Left ventricle myocardium inferior (tissue), 1 donor: ENCODE measurements at places on chromosomes 16 and 17. TPM values are rescaled to one million over a fixed set of nuclear protein-coding genes. Genes with fewer than 3 reads are reported as not detected.
A peak's percentile ranks its signal among the peaks of the same experiment; 100 is the strongest.

- DNase-seq: no peak
- H3K4me3 ChIP-seq: no peak overlapping the region
- no peak overlapping the region for H3K27ac ChIP-seq
- no peaks in the 10 kb centered on the region for H3K4me1 ChIP-seq
Measured at GRCh38 chr17:74089869-74090464, 113.5 kb upstream of the RPL38 start.

- H3K4me3 ChIP-seq: no peak overlapping the region
- H3K4me1 ChIP-seq: peaks cover 8% of the 10 kb centered on the region
- H3K27ac ChIP-seq: no peak overlapping the region
- H3K27me3 ChIP-seq: no peaks in the 10 kb centered on the region
- peaks cover 92% of the 10 kb centered on the region for H3K36me3 ChIP-seq
- DNase-seq: no peak
Measured at GRCh38 chr17:5352681-5353289, 66.7 kb downstream of the NUP88 start.

DNA sequence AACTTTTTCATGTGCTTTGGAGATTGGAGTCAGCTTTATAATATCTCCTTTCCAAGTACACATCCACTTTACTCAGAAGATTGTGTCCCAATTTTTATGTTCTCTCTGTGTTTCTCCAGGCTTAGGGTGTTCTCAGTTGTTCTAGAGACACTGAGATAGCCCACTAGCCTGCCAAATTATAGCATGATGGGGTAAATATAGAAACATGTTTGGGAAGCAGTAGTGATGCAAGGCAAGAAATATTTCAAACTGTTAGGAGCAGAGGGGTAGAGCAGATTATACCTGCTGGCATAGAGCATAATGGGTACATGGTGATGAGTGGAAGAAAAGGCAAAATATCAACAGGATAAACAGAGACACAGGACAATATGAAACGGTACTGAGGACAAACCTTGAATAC is 12.4 kb downstream of the SLFN11 start:
- H3K27me3 ChIP-seq: no peaks in the 10 kb centered on the region
- H3K4me1 ChIP-seq: peaks cover 34% of the 10 kb centered on the region
- DNase-seq: no peak
- peaks cover 47% of the 10 kb centered on the region for H3K36me3 ChIP-seq

- H3K4me3 ChIP-seq: no peak overlapping the region
- DNase-seq: no peak
- H3K27ac ChIP-seq: no peak overlapping the region
- peaks cover 70% of the 10 kb centered on the region for H3K4me1 ChIP-seq
Measured at GRCh38 chr16:11581678-11582077, 5.0 kb downstream of the LITAF start.

DNA sequence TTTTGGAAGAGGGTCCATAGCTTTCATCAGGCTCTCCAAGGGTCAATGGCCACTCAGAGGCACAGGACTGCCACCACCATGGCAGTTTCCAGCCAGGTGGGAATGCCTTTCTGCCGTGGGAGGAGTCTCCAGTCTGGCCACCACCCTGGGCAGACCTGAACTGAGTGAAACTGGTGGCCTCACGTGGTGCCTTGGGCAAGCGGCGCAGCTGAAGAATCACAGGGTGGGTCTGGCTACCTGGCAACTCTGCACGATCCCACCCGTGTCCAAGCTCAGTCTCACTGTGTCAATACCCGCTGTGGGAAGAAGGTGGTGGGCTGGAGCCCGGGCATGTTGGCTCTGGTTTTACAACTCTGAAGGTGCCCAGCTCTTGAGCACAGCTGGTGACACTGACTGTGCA is 31.8 kb downstream of the VAC14 start:
- no peak overlapping the region for H3K27ac ChIP-seq
- H3K4me1 ChIP-seq: peaks cover 11% of the 10 kb centered on the region
- no peak for DNase-seq
- no peak overlapping the region for H3K4me3 ChIP-seq
- peaks cover 30% of the 10 kb centered on the region for H3K36me3 ChIP-seq

DNA sequence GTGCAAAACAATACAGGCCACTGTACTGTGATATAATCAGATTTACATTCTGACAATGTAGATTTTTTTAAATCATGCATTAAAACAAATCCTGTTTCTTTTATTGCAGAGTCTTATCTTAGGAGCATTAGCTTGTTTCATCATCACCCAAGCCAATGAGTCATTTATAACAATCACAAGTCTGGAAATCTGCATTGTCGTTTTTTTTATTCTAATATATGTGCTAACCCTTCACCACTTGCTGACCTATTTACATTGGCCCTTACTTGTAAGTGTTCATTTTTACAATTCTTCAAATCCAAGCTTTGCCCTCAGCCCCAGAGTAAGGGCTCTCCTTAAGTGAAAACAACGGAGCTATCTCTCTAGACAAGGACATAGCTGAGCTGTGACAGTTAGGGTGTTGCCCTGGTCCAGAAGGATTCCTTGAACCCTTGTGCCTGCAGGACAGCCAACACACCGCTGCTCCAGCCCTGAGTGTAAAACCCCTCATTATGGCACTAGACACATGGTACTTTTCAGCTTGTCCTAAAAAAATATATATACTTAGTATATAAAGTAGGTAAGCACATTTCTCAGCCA is 3.7 kb downstream of the CMTM1 start:
- H3K27ac ChIP-seq: no peak overlapping the region
- peaks cover 4% of the 10 kb centered on the region for H3K4me1 ChIP-seq
- DNase-seq: no peak
- no peaks in the 10 kb centered on the region for H3K27me3 ChIP-seq
- peaks cover 14% of the 10 kb centered on the region for H3K36me3 ChIP-seq

GRCh38 chr16:22240023-22240710 is 34.1 kb downstream of the EEF2K start:
- H3K36me3 ChIP-seq: peaks cover 19% of the 10 kb centered on the region
- H3K4me1 ChIP-seq: peaks cover 33% of the 10 kb centered on the region
- H3K27me3 ChIP-seq: no peaks in the 10 kb centered on the region
- no peak overlapping the region for H3K4me3 ChIP-seq

GRCh38 chr17:77501101-77501566 is 360.4 kb downstream of the SEC14L1 start:
- H3K36me3 ChIP-seq: peaks cover 21% of the 10 kb centered on the region
- H3K4me1 ChIP-seq: no peaks in the 10 kb centered on the region
- DNase-seq: no peak
- H3K27ac ChIP-seq: no peak overlapping the region

DNA sequence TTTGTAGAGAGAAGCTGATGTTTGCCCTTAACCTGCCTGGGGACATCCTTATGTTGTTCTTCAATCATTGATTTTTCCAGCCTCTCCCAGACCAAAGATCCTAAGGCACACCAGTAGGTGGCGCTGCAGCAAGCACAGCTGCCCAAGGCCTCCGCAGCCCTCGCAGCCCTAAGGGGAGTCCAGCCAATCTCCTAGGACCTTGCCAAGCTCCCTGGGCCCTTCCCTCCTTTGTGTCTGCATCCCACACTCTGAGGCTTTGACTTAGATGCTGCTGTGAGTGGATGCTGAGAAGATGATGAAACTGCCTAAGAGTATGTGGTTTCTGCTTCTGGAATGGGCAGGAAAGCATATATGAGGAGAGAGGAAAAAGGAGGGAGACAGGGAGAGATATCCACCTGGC is 47.1 kb downstream of the SPACA3 start:
- H3K27me3 ChIP-seq: peaks cover 67% of the 10 kb centered on the region
- H3K27ac ChIP-seq: peak overlapping the region; percentile 45
- no peaks in the 10 kb centered on the region for H3K36me3 ChIP-seq
- DNase-seq: no peak
- H3K4me3 ChIP-seq: no peak overlapping the region

DNA sequence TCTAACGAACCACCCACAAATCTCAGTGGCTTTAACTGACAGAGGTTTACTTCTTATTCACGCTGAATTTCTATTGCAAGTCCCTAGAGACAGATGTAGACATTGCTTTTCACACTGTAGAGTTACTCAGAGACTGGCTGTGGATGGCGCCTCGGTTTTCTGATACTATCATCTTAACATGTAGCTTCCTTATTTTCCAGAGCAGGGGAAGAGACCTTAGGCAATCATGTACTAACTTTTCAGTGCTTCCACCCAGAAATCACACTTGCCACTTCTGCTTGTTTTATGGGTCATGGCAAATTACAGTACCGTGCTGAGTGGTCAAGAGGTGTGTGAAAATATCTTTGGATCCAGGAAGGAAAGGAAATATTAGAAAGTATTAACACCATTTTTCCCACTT is 65.4 kb downstream of the MAF start:
- H3K36me3 ChIP-seq: no peaks in the 10 kb centered on the region
- no peak for DNase-seq
- no peaks in the 10 kb centered on the region for H3K27me3 ChIP-seq
- no peak overlapping the region for H3K4me3 ChIP-seq

GRCh38 chr16:27474041-27474440 is 72.1 kb downstream of the IL21R start:
- H3K36me3 ChIP-seq: peaks cover 99% of the 10 kb centered on the region
- H3K4me3 ChIP-seq: no peak overlapping the region
- H3K27me3 ChIP-seq: no peaks in the 10 kb centered on the region
- DNase-seq: no peak

- no peak overlapping the region for H3K27ac ChIP-seq
- DNase-seq: no peak
- peaks cover 19% of the 10 kb centered on the region for H3K36me3 ChIP-seq
- peaks cover 29% of the 10 kb centered on the region for H3K4me1 ChIP-seq
Measured at GRCh38 chr17:46943501-46944393, 20.8 kb downstream of the GOSR2 start.

DNA sequence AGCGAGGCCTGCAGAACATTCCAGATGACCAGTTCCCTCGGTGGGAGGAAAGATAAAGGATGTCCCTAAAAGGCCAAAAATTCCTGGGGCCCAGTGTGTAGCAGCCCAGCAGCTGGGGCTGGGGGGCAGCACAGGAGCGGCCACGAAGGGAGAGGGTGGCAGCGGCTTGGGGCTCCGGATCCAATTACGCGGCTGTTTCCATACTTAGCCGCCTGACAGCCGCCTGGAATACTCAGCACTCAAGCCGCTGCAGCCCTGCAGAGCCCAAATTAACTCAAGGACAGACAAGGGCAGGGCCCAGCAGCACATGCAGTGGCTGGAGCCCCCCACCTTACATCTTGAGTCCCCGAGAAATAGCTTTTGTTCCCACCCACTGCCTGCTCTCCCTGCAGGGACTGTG is 1.3 kb downstream of the SRL start:
- H3K27ac ChIP-seq: peak overlapping the region; percentile 94
- H3K36me3 ChIP-seq: no peaks in the 10 kb centered on the region
- DNase-seq: peak; percentile 53
- peak overlapping the region; percentile 70 for H3K4me3 ChIP-seq

DNA sequence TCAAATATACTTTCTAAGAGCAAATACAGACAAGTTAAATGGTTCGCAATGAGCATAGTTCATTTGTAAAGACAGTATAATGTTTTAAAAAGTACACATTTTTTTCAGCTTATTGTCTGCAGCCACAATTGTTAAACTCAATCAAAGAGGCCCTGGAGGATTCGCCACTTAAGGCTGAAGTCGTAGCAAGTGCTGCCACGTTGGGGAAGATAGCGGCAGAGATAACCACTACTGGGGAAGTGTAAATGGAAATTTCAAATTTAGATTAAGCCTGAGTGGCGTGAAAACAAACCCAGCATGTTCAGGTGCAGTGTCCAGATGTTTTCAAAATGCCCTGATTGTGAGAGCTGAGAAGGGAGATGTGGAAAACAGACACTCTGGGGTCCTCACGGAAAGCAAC is 8.4 kb downstream of the PMP22 start:
- H3K4me3 ChIP-seq: peak overlapping the region; percentile 90
- peaks cover 99% of the 10 kb centered on the region for H3K4me1 ChIP-seq
- H3K36me3 ChIP-seq: peaks cover 79% of the 10 kb centered on the region
- no peaks in the 10 kb centered on the region for H3K27me3 ChIP-seq

DNA sequence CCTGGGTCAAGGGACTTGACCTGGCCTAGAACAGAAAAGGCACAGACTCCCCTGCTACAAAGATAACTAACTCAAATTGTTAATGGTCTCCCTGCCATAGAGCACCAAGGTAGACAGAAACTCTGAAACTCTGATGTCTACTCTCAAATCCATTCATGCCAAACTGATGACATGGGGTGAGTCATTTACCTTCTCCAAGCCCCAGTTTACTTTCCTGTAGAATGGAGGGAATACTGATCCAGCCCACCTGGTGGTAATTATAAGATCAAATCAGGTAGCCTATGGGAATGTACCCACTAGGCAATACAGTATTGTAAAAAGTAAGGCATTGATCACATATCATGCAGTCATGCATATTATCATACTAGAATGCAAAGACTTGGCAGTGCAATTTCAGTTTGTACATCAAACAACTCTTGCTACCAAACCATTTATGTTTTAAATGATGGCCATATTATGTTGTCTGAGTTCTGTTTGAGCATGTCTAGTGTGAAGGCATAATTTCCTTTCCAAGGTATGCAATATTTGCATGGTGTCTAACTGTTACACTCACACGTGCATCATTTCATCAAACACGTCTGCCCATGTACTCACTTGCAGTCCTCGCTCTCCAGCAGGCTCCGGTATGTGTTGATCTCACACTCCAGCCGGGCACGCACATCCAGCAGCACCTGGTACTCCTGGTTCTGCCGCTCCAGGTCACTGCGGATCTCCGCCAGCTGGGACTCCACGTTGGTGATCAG is 3.0 kb downstream of the KRT31 start:
- H3K36me3 ChIP-seq: no peaks in the 10 kb centered on the region
- H3K27me3 ChIP-seq: peaks cover 76% of the 10 kb centered on the region
- no peak overlapping the region for H3K4me3 ChIP-seq
- H3K4me1 ChIP-seq: peaks cover 4% of the 10 kb centered on the region
- DNase-seq: no peak
- H3K27ac ChIP-seq: no peak overlapping the region

DNA sequence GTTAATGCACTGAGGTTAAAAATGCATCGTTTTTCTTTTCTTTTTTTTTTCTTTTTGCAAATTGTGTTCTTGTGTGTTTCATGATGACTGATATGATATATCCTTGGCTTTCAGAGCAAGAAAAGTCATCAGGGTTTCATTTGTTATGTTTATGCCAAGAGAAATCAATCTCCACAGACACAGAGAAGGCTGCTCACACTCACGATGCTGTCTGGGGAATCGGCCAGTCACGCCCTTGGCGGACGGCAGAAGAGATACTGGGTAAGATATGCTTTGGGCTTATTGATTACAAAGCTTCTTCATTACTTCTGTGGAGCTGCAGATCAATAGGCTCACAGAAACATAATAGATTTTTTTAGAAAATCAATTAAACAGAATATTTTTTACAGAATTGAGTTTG is 42.2 kb upstream of the TNRC6C start:
- no peaks in the 10 kb centered on the region for H3K4me1 ChIP-seq
- peaks cover 64% of the 10 kb centered on the region for H3K27me3 ChIP-seq
- no peak overlapping the region for H3K4me3 ChIP-seq
- no peaks in the 10 kb centered on the region for H3K36me3 ChIP-seq
- H3K27ac ChIP-seq: no peak overlapping the region

GRCh38 chr17:32256012-32256700 is 9.5 kb upstream of the RHBDL3 start:
- no peak overlapping the region for H3K27ac ChIP-seq
- H3K27me3 ChIP-seq: peaks cover 26% of the 10 kb centered on the region
- no peak for DNase-seq
- H3K36me3 ChIP-seq: no peaks in the 10 kb centered on the region
- H3K4me1 ChIP-seq: no peaks in the 10 kb centered on the region
- H3K4me3 ChIP-seq: no peak overlapping the region

- peaks cover 38% of the 10 kb centered on the region for H3K4me1 ChIP-seq
- no peaks in the 10 kb centered on the region for H3K27me3 ChIP-seq
- peak within 1 kb of the TSS; percentile 99 for H3K27ac ChIP-seq
- peaks cover 22% of the 10 kb centered on the region for H3K36me3 ChIP-seq
- peak within 1 kb of the TSS; percentile 91 for H3K4me3 ChIP-seq
Measured at GRCh38 chr16:636206-637080, at the start of gene METTL26. METTL26 (minus strand) TSS chr16:636305; CDS start chr16:636290, 15 bp downstream.

Gene COASY
- 48.8 TPM for total RNA-seq

Gene C1QTNF1
- total RNA-seq: 146 TPM

Gene ABCA8
- 35.5 TPM for total RNA-seq

Gene TEX14
- total RNA-seq: 0.19 TPM

Gene DNAI2
- total RNA-seq: not detected

Gene PRPSAP1
- 30.7 TPM for total RNA-seq

Gene GSG1L2
- total RNA-seq: not detected

Gene GRIN2C
- 0.52 TPM for total RNA-seq

Gene TPSB2
- 3.6 TPM for total RNA-seq
